HFFc6 (cell line): ENCODE measurements at places on chromosomes 2 and 18.

GRCh38 chr2:75595541-75596395 lies 35.0 kb upstream of the EVA1A start:
- peaks cover 21% of the 10 kb centered on the region for H3K36me3 ChIP-seq
- peak; percentile 94 for DNase-seq
- peak overlapping the region; percentile 73 for H3K4me3 ChIP-seq
- peaks cover 84% of the 10 kb centered on the region for H3K4me1 ChIP-seq

GRCh38 chr2:33292981-33293595 lies 183.4 kb upstream of the RASGRP3 start:
- no peak overlapping the region for H3K27ac ChIP-seq
- DNase-seq, result no peak
- peaks cover 73% of the 10 kb centered on the region for H3K4me1 ChIP-seq
- no peak overlapping the region for H3K4me3 ChIP-seq
- H3K27me3 ChIP-seq, result peaks cover 3% of the 10 kb centered on the region; the same call in 1 of the 2 replicates
- H3K36me3 ChIP-seq, result peaks cover 52% of the 10 kb centered on the region

GRCh38 chr2:239258248-239258647 lies 142.6 kb downstream of the HDAC4 start:
- peaks cover 26% of the 10 kb centered on the region for H3K36me3 ChIP-seq
- H3K4me3 ChIP-seq, result no peak overlapping the region
- peaks cover 36% of the 10 kb centered on the region for H3K4me1 ChIP-seq
- no peaks in the 10 kb centered on the region; the same call in none of the 2 replicates for H3K27me3 ChIP-seq

DNA sequence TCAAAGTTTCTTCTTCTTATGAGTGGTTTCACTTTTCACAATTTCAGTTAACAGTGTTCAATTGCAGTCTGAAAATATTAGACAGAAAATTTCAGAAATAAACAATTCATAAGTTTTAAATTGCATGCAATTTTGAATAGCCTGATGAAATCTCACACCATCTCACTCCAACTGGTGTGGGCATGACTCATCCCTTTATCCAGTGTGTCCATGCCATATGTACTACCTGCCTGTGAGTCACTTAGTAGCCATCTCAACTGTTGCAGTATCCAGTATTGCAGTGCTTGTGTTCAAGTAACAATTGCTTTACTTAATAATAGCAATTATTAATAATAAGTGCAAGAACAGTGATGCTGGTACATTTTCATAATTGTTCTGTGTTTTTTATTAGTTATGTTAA lies 1202.5 kb downstream of the DSC3 start:
- peaks cover 6% of the 10 kb centered on the region; the same call in 1 of the 2 replicates for H3K36me3 ChIP-seq
- DNase-seq, result peak; percentile 66

GRCh38 chr18:45081566-45082181 lies 401.0 kb downstream of the SETBP1 start:
- DNase-seq, result no peak
- no peaks in the 10 kb centered on the region for H3K36me3 ChIP-seq
- H3K4me1 ChIP-seq, result no peaks in the 10 kb centered on the region
- H3K27me3 ChIP-seq, result peaks cover 8% of the 10 kb centered on the region; the same call in 1 of the 2 replicates

DNA sequence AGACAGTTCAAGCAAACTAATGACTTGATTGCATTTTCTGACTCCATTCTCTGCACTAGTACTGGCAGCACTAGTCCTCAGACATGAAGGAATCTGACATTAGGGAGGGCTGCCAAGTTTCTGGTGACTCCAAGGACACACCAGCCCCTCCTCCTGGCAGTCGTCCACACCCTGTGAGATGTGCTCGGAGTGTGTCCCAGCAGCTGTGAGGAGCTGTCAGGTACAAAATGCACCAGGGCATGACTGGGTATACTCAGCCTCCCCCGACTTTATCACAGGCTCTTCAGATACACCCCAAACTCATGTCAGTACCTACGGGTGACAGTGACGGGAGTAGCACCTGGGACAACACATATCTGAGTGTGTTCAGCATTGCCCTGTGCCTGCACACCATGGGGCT lies 43.1 kb downstream of the EDAR start:
- H3K27me3 ChIP-seq, result peaks cover 49% of the 10 kb centered on the region
- DNase-seq, result no peak
- H3K36me3 ChIP-seq, result peaks cover 14% of the 10 kb centered on the region
- H3K4me3 ChIP-seq, result no peak overlapping the region
- H3K27ac ChIP-seq, result no peak overlapping the region
- H3K4me1 ChIP-seq, result no peaks in the 10 kb centered on the region

GRCh38 chr18:35041815-35042387 lies 688 bp downstream of the MAPRE2 start:
- peak overlapping the region; percentile 95 for H3K27ac ChIP-seq
- H3K27me3 ChIP-seq, result no peaks in the 10 kb centered on the region; the same call in none of the 2 replicates
- no peak for DNase-seq
- H3K36me3 ChIP-seq, result no peaks in the 10 kb centered on the region

DNA sequence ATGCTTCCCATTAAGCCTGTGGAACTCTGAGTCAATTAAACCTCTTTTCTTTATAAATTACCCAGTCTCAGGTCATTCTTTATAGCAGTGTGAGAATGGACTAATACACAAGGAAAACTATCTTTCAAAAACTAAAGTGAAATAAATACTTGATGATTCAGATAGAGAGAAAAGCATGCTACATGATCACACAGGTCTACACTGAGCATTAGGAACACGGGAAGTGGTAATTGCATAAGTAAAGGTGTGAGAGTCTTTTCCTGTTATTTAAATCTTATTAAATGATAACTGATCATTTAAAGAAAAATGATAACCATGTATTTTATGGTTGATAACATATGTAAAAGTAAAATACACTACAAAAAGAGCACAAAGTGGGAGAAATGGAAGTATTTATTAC lies 812.0 kb upstream of the RAB6C start:
- no peak for DNase-seq
- no peaks in the 10 kb centered on the region for H3K4me1 ChIP-seq
- H3K27me3 ChIP-seq, result peaks cover 4% of the 10 kb centered on the region

GRCh38 chr2:12161085-12161484 lies 414.7 kb downstream of the LPIN1 start:
- peaks cover 10% of the 10 kb centered on the region for H3K27me3 ChIP-seq
- DNase-seq, result no peak
- H3K36me3 ChIP-seq, result no peaks in the 10 kb centered on the region; the same call in 1 of the 2 replicates
- no peak overlapping the region for H3K4me3 ChIP-seq

DNA sequence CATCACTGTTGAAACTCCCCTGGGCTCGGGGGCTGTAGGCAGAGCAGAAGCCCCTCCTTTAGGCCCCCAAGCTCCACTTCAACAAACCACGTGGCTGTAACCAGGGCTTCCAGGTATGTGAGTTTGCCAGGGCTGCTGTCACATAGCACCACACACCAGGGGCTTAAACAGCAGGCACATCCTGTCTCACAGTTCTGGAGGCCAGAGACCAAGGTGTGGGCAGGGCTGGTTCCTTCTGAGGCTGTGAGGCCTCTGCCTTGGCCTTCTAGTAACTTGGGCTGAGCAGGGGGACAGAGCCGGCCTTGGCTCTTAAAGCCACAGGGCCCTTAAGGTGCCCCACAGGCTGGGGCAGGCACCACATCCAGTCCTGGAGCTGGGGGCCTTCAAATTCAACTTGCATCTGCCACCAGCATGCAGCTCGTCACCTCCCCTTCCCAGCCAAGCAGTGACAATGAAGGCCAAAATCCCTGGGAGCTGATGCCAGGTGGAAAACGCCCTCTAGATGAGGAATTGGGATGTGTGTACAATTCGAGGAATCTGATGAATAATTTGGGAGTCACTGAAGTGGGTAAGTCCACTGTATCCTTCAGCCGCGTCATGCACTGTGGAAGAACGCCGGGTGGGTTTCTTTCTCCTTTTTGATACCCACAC lies 104.2 kb upstream of the ODC1 start:
- peaks cover 6% of the 10 kb centered on the region for H3K27me3 ChIP-seq
- peaks cover 6% of the 10 kb centered on the region; the same call in 1 of the 2 replicates for H3K36me3 ChIP-seq
- H3K27ac ChIP-seq, result no peak overlapping the region
- H3K4me3 ChIP-seq, result no peak overlapping the region
- H3K4me1 ChIP-seq, result peaks cover 23% of the 10 kb centered on the region
- no peak for DNase-seq
